ENCODE measurements at places on chromosomes 12 and 14.

- DNase-seq = no peak
These were observed 82.5 kb downstream of the PRICKLE1 start for GRCh38 chr12:42507081-42507480.

GRCh38 chr12:111686574-111687105, 787 bp downstream of the ACAD10 start:
- no peak for DNase-seq

GRCh38 chr12:120234643-120235368, 30.7 kb downstream of the PXN start:
- DNase-seq = no peak

- DNase-seq = no peak
These were observed 83.6 kb upstream of the VASH1 start for GRCh38 chr14:76677534-76678145.

DNA sequence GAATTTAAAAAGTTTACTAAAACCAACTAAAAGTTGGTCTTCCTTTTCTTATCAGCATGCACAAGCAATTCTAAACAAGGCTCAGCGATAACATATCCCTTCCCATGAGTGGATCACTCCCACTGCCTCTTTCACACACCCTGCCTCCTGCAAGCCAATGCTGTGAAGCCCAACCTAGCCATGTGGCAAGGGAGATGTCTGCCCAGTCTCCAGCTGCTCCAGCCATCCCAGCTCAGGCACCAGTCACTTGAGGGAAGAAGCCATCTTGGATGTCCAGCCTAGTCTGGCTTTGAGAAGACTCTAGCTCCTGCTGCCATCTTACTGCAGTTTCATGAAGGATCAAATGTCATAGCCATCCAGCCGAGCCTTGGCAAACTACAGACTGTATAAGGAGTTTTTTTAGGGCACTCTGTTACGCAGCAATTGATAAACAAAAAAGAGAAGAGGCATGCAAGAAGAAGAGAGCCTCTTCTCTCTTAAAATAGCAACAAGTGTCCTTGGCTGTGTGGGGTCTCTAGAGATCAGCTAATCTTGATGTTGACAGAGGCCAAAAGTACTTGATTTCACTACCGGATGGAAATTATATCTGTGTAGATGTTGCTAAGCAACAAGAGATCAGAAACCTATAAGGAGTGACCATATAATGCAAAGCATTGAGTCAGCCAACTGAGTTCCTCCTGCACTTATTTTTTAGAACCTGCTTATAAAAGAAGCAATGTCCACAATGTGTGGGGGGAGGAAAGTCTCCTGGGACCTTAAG, 108.9 kb downstream of the PTCSC3 start:
- DNase-seq = no peak

GRCh38 chr12:73221836-73222235, 949.7 kb downstream of the TRHDE start:
- DNase-seq = no peak

GRCh38 chr12:81963636-81964035, 204.5 kb upstream of the PPFIA2 start:
- no peak for DNase-seq

GRCh38 chr12:69480698-69481097, 10.5 kb downstream of the FRS2 start:
- no peak for DNase-seq

- no peak for DNase-seq
These were observed 979 bp downstream of the KCNA5 start for GRCh38 chr12:5044420-5045295.

GRCh38 chr12:10543499-10543898, 37.8 kb downstream of the EIF2S3B start:
- no peak for DNase-seq

DNA sequence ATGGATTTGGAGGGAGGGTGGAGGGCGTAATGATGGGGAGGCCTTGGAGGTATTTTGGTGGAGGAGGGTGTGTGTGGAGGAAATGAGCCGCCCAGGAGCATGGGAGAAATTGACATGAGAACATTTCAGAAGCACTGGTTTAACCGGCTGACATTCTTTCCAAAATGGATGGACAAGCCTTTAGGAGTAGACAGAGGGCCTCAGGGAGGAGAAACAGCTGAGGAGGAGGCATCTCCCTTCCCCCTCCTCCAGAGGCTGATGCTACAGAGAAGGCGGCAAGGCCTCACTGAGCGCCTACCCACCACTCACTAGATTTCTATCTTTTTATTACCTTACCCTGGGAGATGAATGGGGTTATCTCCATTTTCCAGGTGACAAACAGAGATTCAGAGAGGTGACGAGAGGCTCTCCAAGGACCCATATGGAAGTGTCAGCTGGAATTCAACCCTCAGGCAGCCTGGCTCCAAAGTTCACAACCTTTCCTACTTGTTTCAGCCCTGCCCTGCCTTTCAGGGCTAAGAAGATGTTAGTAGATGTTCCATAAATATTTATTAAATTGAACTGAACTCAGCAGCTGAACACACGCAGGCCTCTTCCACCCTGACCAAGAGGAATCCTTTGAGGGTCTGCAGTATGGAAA, 289.6 kb downstream of the ZFP36L1 start:
- no peak for DNase-seq

- DNase-seq = peak; percentile 5
These were observed 42.5 kb upstream of the C14orf180 start for GRCh38 chr14:104536942-104537612.

- DNase-seq = no peak
These were observed 31.5 kb upstream of the FGF6 start for GRCh38 chr12:4477129-4477528.

- no peak for DNase-seq
These were observed 60.4 kb upstream of the FBRSL1 start for GRCh38 chr12:132429602-132429945.

- DNase-seq = no peak
These were observed 91.1 kb downstream of the IRF2BPL start for GRCh38 chr14:76937181-76938091.

- no peak for DNase-seq
These were observed 116.9 kb upstream of the PWP1 start for GRCh38 chr12:107568718-107569117.

- DNase-seq = no peak
These were observed 25.0 kb upstream of the POLR3B start for GRCh38 chr12:106332536-106332935.

DNA sequence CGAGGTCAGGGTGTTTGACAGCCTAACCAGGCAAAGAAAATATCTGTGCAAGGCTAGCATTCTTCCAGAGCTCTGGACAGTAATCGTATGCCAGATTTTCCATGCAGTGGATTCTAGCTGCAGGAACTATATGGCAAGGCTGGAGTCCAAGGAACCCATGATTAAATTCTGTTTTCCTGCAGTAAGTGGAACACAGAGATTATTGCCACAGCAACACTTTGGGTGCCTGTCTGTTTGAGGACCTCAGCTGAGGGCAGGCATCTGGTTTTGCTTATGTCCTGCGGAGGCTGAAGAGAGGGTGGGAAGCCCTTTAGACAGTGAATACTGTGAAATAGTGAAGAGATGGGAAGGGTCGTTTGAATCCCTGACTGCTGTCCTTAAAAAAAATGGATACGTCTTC, 104.4 kb downstream of the DAD1 start:
- no peak for DNase-seq

DNA sequence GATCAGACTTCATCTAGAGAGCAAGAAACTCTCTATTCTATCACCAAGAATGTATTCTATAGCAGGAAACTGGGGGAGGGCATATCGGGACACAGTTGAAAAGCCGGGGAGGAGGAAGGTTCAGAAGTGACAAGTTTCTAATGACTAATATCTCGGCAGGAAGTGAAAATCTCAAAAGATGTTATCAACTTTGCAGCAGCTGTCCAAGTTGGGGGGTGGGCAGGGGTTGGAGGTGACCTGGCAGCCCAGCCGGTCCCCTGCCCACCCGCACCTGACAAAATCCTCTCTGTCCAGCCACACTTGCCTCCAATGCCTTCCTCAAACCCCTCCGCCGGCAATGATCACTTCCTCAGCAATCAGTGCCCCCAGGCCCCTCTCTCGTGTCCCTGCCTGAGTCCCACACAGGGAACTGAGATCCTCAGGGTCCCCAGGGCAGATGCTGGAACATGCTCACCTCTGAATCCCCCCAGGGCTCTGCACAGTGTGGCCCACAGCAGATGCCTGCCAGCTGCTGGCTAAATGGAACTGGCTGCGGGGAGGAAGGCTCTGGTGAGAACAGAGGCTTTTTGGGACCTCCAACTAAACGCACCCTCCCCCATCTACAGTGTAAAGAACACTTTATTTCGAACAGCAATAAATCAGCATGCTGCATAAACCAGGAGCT, 43.9 kb downstream of the CCDC88C start:
- DNase-seq = no peak

GRCh38 chr12:16224196-16224595, 53.3 kb downstream of the SLC15A5 start:
- DNase-seq = no peak

- DNase-seq = no peak
These were observed 4.6 kb upstream of the RPL6 start for GRCh38 chr12:112413855-112414625.
